Karpas-422 (cell line): ENCODE measurements at places on chromosomes 3 and 15. TPM values are rescaled to one million over a fixed set of nuclear protein-coding genes. Genes with fewer than 3 reads are reported as not detected.

Gene CHRNA5
- 0.11 TPM in 1 of 2 replicates, not detected in the other for total RNA-seq

Gene CPNE4
- not detected in 2 replicates for total RNA-seq

Gene SAMD7
- not detected in 2 replicates for total RNA-seq

Gene NR1I2
- total RNA-seq: 2.7 and 3.8 TPM in 2 replicates

Gene SNX22
- total RNA-seq: 51.5 and 71.4 TPM in 2 replicates

Gene CHRD
- 17.7 and 52.9 TPM in 2 replicates for total RNA-seq

Gene SERPINI2
- total RNA-seq: not detected in 2 replicates

Gene SPTBN5
- total RNA-seq: 0.11 and 0.22 TPM in 2 replicates

Gene CD200R1
- total RNA-seq: not detected in 2 replicates

Gene C2CD4A
- total RNA-seq: not detected in 2 replicates

Gene CORO2B
- total RNA-seq: 0.26 and 0.69 TPM in 2 replicates

Gene DUOX1
- total RNA-seq: not detected in 2 replicates

Gene EPHB3
- total RNA-seq: not detected in 2 replicates

Gene FANCD2OS
- not detected in 2 replicates for total RNA-seq

Gene LRRC58
- 25.8 and 50.5 TPM in 2 replicates for total RNA-seq

Gene IQCH
- total RNA-seq: 2.4 and 4.0 TPM in 2 replicates

Gene SOX14
- not detected in 2 replicates for total RNA-seq

Gene SLC12A1
- not detected in 2 replicates for total RNA-seq

Gene DNAJB11
- 103 and 127 TPM in 2 replicates for total RNA-seq

Gene P2RY14
- total RNA-seq: not detected in 2 replicates

Gene AHSG
- total RNA-seq: not detected in 2 replicates

Gene RTP1
- total RNA-seq: 1.2 TPM in 1 of 2 replicates, not detected in the other

Gene EOMES
- total RNA-seq: 0.54 and 0.60 TPM in 2 replicates

Gene SNTN
- total RNA-seq: not detected in 2 replicates

Gene THOC7
- 96.2 and 98.7 TPM in 2 replicates for total RNA-seq

Gene GABRB3
- not detected in 2 replicates for total RNA-seq

Gene CRBN
- 24.3 and 53.8 TPM in 2 replicates for total RNA-seq

Gene C3orf85
- not detected in 2 replicates for total RNA-seq

Gene PLSCR5
- not detected in 2 replicates for total RNA-seq

Gene LCTL
- not detected in 2 replicates for total RNA-seq

Gene LINGO1
- not detected in 2 replicates for total RNA-seq

Gene SLC22A14
- total RNA-seq: not detected in 2 replicates

Gene DUOXA2
- not detected in 2 replicates for total RNA-seq

Gene PCLAF
- total RNA-seq: 24.7 and 223 TPM in 2 replicates

Gene EOGT
- 18.5 and 49.9 TPM in 2 replicates for total RNA-seq

Gene ATP8B4
- not detected in 2 replicates for total RNA-seq

Gene A4GNT
- total RNA-seq: not detected in 2 replicates

Gene MYLK
- 0.18 and 0.63 TPM in 2 replicates for total RNA-seq

Gene GABRA5
- not detected in 2 replicates for total RNA-seq

Gene CCDC191
- 2.8 and 9.4 TPM in 2 replicates for total RNA-seq

Gene ARPP21
- total RNA-seq: not detected in 2 replicates

Gene TMEM108
- total RNA-seq: not detected in 2 replicates

Gene MAN2C1
- total RNA-seq: 78.7 and 131 TPM in 2 replicates

Gene OCA2
- total RNA-seq: not detected in 2 replicates

Gene LEKR1
- 2.3 and 6.4 TPM in 2 replicates for total RNA-seq

Gene MCTP2
- total RNA-seq: 42.0 and 58.9 TPM in 2 replicates

Gene NUP210
- 87.7 and 117 TPM in 2 replicates for total RNA-seq

Gene IGDCC3
- total RNA-seq: not detected in 2 replicates

Gene GPR149
- not detected in 2 replicates for total RNA-seq

Gene IQCF2
- total RNA-seq: not detected in 2 replicates

Gene RTP4
- 1.8 and 3.4 TPM in 2 replicates for total RNA-seq

Gene PPM1L
- total RNA-seq: 1.8 and 3.4 TPM in 2 replicates

Gene FYCO1
- 7.3 and 7.4 TPM in 2 replicates for total RNA-seq

Gene SLC27A2
- not detected in 2 replicates for total RNA-seq

Gene ATG3
- total RNA-seq: 102 and 127 TPM in 2 replicates

Gene TIPIN
- total RNA-seq: 8.4 and 16.5 TPM in 2 replicates

Gene GRAMD2A
- total RNA-seq: not detected in 2 replicates

Gene SCG5
- total RNA-seq: 0.83 and 1.8 TPM in 2 replicates

Gene GOLGA8T
- not detected in 2 replicates for total RNA-seq

Gene CYP19A1
- total RNA-seq: 2.2 and 2.4 TPM in 2 replicates
